Left cardiac atrium (tissue), 4 donors: ENCODE measurements at places on chromosomes 4 and X. TPM values are rescaled to one million over a fixed set of nuclear protein-coding genes. Genes with fewer than 3 reads are reported as not detected.

MOSPD2 gene
- total RNA-seq = 6.9 TPM

CENPI gene
- 0.88 TPM for total RNA-seq

CABS1 gene
- not detected for total RNA-seq

AMER1 gene
- total RNA-seq = 3.6 TPM

SPANXN4 gene
- total RNA-seq = not detected

PNPLA4 gene
- 30.1 TPM for total RNA-seq

CLTRN gene
- 0.53 TPM for total RNA-seq

TAF7L gene
- total RNA-seq = 0.15 TPM

MMRN1 gene
- 8.0 TPM for total RNA-seq

XAGE1B gene
- not detected for total RNA-seq

DMP1 gene
- total RNA-seq = not detected

SGMS2 gene
- total RNA-seq = 27.5 TPM

DAPP1 gene
- total RNA-seq = 1.5 TPM

DNA sequence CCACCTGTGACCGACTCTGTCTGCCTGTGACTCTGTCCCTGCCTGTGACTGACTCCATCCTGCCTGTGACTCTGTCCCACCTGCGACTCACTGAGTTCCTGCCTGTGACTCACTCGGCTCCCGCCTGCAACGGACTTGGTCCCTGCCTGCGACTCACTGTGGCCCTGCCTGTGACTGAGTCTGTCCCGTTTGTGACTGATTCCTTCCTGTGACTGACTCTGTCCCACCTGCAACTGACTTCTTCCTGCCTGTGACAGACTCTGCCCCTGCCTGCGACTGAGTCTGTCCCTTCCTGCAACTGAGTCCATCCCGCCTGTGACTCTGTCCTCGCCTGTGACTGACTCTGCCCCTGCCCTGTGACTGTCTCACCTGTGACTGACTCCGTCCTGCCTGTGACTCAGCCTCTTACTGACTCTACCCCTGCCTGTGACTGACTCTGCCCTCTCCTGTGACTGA is 9.6 kb upstream of the UVSSA start:
- no peak for DNase-seq

- no peak for DNase-seq
Measured at GRCh38 chr4:67779631-67780030, 25.4 kb upstream of the GNRHR start.

- no peak for DNase-seq
Measured at GRCh38 chr4:87476934-87477333, 52.2 kb downstream of the SPARCL1 start.

- no peak for DNase-seq
Measured at GRCh38 chr4:172596206-172596605, 572.4 kb upstream of the GALNT7 start.

- no peak for DNase-seq
Measured at GRCh38 chr4:70749313-70749712, 27.5 kb downstream of the RUFY3 start.

DNA sequence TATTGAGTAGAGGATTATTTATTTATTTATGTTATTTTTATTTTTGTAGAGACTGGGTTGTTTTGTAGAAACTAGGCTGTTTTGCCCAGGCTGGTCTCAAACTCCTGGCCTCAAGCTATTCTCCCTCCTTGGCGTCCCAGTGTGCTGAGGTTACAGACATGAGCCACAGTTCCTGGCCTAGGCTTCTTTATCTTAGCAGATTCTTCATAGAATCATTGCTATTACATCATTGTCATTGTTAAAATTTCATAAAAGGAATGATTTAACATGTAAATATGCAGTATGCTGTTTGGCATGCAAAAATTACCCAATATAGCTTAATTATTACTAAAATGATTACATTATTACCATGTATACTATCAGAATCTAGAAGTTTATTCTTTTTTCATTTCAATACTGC is 24.2 kb downstream of the SULT1E1 start:
- no peak for DNase-seq

- no peak for DNase-seq
Measured at GRCh38 chr4:65559270-65559669, 111.0 kb downstream of the EPHA5 start.

- DNase-seq = no peak
Measured at GRCh38 chrX:133563705-133564104, 148.4 kb upstream of the GPC4 start.

- peak; percentile 90 for DNase-seq
Measured at GRCh38 chr4:8274765-8275547, 5.4 kb downstream of the HTRA3 start.

GRCh38 chr4:24166501-24166900 is 276.7 kb upstream of the PPARGC1A start:
- no peak for DNase-seq

DNA sequence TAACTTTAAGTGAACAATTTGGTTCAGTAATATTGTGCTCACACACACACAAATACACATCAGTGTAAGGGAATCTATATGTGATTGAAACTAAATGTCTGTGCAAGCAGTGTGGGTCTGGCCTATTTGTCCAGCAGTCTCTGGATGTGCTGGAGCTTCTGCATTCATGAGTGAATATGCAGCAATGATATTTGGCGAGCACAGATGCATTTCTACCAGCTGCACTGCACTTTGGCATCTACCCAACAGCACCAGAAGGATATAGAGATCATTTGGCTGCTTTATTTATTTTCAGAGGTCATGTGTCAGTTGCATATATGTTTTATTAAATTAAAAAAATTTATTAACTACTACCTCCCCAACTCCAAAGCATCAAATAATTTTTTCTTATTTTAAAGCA is 613.4 kb upstream of the NR3C2 start:
- DNase-seq = no peak

DNA sequence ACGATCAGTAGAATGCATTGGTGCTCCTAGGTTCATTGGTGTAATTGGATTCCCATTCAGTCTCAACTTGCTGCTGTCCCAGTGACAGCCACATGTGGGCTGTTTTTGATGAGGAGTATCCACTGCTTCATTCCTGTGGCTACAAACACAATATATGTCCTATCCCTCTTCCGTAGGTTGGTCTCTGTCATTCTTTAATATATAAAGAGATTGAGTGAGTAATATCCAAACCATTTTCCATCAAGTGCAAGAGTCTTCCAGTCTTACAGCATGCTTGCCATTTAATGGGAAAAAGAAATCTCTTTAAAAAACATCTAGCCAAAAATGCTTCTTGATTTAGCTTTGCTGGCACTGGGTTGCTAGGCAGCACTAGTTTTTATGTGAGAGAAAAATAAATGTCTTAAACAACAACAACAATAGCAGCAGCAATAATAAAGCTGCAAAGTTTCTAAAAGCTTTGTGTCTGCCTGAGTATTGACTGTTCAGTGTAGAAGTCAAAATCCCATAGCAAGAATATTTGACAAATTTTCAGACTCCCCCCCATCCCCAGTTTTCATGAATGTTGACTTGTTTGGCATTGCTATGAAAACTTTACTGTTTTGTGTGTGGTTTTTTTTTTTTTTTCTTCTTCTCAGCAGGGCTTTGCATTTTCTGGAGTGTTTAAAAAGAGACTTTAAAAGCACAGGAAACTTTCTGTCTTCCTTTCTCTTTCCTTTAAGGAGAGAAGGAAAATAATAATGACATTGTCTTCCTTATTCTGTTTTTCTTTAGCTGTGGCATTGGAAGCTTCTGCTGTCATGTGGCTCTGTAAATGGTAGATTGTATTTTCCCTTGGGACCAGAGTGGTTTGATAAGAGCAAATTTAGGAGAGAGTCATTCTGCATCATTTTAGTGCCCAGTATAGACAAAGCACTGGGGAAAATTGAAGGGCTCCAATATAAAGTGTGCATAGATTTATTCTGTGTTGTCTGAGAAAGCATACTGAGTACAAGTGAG is 244.3 kb downstream of the ARHGAP10 start:
- DNase-seq = no peak

- DNase-seq = no peak
Measured at GRCh38 chr4:155757745-155758265, 1.0 kb upstream of the GUCY1B1 start.

DNA sequence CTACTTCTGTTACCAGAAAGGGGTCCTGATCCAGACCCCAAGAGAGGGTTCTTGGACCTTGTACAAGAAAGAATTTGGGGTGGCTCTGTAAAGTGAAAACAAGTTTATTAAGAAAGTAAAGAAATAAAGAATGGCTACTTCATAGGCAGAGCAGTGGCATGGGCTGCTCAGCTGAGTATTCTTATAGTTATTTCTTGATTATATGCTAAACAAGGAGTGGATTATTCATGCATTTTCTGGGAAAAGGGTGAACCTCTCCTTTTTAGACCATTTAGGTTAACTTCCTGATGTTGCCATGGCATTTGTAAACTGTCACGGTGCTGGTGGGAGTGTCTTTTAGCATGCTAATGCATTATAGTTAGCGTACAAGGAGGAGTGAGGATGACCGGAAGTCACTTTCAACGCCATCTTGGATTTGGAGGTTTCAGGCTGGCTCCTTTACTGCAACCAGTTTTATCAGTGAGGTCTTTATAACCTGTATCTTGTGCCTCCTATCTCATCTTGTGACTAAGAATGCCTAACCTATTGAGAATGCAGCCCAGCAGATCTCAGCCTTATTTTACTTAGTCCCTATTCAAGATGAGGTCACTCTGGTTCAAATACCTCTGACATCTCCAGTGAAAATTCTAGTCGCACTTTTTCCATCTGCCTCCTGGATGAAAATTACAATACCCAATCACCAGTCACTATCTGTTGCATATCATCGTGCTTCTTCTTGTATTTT is 15.5 kb upstream of the TDO2 start:
- no peak for DNase-seq

DNA sequence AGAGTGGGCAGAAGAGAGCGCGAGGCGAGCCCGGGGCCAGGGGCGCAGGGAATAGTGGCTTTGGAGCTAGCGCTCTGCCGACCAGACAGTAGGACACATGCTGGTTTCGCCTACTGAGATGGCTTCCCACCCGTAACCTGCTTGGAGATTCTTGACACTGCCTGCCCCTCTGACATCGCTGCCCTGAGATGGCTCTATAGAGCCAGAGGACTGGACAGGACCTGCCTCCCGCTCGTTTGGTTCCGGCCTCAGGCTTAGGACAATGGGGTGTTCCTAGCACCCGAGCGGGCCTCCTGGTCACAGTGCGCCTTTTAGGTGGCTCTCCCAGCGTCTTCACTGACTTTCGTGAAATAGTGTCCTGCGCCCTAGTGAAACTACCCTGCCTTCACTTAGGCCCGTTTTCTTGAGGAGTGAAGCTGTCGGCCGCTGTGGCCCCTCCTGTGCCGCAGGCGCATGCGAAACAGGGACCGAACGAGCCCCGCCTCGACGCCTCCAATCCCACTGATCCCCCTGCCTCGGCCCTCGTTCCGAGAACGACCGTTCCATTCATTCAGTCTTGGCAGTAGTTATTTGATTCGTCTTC is 608 bp downstream of the TAF1 start:
- no peak for DNase-seq

- DNase-seq = no peak
Measured at GRCh38 chrX:13334491-13334890, 14.6 kb upstream of the ATXN3L start.

DNA sequence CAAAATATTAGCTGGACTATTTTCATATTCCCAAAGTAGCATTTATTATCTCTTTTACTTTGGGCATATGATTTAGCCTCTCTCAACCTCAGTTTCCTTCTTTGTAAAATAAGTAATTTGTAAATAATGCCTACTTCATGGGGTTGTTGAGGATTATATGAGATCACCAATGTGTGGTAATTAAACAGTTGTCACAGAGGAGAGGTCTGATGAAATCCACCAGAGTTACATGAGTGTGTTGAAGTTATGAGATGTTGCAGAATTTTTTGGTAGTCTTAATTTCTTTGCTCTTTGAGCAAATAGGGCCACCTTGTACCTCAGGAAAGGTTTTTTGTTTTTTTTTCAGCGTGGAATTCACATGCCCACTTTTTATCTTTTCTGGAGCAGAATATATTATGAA is 1.4 kb downstream of the COX7B start:
- DNase-seq = no peak

DNA sequence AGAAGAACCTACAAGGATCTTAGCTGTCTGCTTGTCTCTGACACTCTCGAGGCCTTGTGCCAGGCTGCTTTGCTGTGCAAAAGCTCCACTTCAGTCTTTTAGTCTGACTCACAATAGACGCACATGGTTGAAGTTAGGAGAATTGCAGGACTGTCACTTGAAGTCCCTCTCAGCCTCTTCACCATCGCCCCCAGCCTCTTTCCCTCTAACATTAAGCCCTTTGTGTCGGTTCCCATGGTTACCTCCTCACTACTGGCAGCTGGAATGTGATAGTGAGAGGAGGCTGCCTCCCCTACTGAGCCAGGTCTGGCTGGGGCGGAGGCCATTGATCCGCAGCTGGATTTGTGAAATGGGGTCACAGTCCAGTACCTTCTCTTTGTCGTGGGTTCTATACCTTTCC is 201.8 kb downstream of the SOWAHB start:
- DNase-seq = no peak

- DNase-seq = no peak
Measured at GRCh38 chrX:106959901-106960300, 39.7 kb downstream of the CLDN2 start.

- DNase-seq = no peak
Measured at GRCh38 chrX:131067846-131068745, 9.9 kb downstream of the ARHGAP36 start.

DNA sequence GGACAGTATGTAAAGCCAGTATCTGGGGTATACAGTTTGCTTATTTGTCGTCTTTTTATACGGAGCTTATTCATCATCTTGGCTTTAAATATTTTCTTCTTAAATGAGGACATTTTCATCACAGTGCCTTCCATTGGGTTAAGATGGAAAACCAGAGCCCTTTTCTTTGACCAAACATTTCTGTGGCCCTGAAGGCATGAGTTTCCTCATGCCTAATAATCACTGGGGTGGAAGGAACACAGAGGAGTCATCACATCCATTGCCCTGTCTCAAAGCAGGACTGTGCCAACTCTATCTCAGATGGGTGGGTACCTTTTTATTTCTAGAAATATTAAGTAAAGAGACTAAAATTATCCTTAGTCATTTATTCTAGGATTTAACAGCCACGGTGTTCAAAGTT is 40.0 kb downstream of the CHRDL1 start:
- DNase-seq = no peak

DNA sequence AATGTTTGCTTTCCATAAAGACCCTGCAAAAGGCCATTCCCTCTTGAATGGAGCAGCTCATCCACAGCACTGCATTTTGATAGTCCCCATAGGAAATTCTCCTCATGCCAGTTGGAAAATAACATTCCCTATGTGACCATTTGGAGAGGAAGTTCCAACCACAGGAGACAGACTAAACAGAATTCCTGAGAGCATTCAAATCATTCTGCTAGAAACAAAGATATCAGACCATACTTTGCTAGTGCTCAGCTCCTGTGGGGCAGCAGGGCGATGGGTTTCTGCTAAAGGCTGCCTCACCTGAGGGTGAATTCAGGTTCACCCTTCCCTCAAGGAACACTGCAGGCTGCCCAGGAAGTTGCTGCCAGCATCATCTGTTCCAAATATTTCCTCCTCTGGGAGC is 58.8 kb downstream of the LNX1 start:
- DNase-seq = no peak

- DNase-seq = no peak
Measured at GRCh38 chr4:137310166-137310565, 222.1 kb downstream of the PCDH18 start.

DNA sequence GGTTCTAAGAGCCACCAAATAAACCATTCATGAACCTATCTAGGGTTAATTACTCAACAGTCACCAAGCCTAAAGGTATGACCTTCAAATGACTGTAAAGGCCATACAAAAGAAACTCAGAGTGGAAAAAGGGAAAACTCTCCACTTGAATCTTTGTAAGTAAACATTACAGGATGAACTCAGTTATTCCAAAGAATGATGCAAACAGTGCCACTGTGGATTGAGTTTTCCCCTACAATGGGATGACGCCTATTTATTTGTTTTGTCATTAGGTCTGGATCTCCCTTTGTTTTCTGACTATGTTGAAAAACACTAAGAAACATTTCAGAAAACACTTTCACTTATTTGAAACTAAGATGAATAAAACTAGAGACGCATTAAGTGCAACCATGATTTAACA is 12.7 kb downstream of the NUDT6 start:
- DNase-seq = no peak
